ENCODE measurements at places on chromosomes 2 and 18.

DNA sequence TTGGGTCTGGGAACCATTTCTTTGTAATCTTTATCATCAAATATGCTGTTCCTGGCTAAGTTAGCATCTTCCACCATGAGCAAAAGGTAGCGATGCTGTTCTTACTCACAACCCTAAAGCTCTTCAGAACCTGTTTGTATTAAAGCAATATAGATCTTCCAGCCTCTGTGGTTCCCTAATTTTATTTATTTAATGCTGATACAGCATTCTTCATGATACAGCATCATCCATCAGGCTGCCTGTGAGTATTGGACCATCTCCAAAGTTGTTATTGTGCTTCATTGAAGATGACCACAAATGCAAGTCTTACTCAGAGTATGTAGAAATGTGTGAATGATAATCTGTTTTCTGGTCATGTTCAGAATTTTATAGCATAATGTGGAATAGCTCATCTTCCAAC is 40.9 kb upstream of the CTLA4 start:
- DNase-seq: no peak

- no peak for DNase-seq
Observed at GRCh38 chr2:139790136-139790535, 1009.9 kb upstream of the NXPH2 start.

DNA sequence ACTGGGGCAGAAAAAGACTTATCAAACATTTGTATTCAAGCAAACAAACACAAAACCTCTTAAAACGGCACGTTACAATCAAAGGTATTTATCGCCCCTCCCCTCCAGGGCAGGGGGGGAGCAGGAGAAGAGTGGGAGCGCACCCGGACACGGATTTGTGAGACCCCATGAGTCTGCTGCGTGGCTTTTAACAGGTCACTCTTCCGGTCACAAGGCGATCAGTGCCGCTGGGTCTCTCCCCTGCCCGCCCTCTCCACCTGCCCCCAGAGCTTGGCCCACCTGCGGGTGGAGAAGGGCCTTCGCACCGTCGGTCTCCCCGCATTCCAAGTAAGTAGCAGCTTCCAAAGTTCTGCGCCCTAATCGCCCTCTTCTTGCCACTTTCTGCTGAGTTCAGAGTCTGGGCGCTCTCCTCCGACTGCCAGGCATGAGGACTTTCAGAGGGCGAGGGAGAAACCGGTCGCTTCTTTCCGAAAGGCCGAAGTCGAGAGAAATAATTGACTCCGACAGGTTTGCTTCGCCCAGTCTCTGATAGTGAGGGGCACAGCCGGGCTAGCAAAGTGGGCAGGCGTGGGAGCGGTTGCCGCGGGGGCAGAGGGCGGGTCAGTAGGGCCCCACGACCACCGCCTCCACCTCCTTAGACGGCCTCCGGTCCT is 800 bp downstream of the RPRM start:
- DNase-seq: no peak

GRCh38 chr2:19753818-19754217 is 148.0 kb downstream of the TTC32 start:
- DNase-seq: no peak

GRCh38 chr2:175999283-175999819 is 2.7 kb downstream of the LNPK start:
- no peak for DNase-seq

DNA sequence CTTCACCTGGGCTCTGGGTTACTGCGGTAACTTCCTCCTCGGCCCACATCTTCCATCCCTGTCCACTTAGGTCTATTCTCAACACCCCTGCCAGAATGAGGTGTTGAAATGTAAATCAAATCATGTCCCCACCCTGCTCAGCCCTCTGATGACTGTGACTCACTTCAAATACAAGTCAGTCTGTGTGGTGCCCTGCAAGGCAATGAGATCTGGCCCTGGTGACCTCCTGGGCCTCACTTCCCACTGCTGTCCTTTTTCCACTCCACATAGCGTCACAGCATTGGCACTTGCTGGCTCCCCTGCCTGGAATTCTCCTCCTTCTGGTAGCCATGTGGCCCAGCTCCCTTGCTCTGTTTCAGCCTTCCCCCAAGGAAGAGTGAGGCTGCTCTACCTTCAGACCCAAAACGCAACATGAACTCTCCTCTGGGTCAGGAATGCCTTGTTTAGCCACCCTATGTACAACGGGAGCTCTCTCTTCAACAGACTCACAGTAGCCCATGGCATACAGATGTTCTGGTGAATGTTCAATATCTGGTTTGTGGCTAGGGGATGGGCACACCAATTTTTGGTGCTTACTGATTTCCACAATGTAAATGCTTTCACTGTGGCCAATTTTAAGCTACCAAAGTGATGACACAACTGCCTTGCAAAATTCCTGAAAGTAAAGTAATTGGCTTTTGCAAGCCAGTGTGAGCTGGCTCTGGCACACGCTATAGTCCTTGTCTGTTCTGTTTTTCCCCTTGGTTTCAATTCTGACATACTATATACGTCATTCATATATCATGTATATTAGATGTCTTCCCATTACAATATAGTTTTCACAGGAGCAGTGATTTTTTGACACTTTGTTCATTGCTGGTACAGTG is 550.3 kb upstream of the HS6ST1 start:
- DNase-seq: no peak

GRCh38 chr2:70674636-70675430 is 93.2 kb downstream of the ADD2 start:
- no peak for DNase-seq

GRCh38 chr2:69994166-69994565 is 32.7 kb upstream of the ASPRV1 start:
- DNase-seq: no peak

- DNase-seq: no peak
Observed at GRCh38 chr2:237927135-237927534, 39.7 kb upstream of the UBE2F start.

- no peak for DNase-seq
Observed at GRCh38 chr2:158635961-158636601, 159.0 kb upstream of the DAPL1 start.

DNA sequence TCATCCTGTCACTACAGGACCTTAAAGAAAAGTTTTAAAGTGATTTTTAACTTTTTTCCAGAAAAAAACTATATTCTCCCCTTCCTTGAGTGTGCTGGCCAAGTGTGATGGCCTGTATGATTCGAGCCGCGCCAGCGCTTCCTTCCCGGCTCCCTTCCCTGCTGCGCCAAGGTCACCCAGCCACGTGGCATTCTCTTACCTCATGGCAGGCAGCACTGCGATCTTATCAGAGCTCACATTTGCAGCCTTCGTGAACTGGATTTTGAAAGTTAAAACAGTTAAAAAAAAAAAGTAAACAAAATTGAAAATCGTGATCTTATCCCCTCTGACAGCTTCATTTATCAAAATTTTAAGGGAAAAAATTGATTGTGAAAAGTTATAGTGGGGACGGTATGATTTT is 279.8 kb downstream of the PTGR3 start:
- no peak for DNase-seq

GRCh38 chr2:74603282-74604000 is 44.7 kb downstream of the M1AP start:
- DNase-seq: no peak

GRCh38 chr2:19895535-19895934 is 6.2 kb downstream of the TTC32 start:
- no peak for DNase-seq

DNA sequence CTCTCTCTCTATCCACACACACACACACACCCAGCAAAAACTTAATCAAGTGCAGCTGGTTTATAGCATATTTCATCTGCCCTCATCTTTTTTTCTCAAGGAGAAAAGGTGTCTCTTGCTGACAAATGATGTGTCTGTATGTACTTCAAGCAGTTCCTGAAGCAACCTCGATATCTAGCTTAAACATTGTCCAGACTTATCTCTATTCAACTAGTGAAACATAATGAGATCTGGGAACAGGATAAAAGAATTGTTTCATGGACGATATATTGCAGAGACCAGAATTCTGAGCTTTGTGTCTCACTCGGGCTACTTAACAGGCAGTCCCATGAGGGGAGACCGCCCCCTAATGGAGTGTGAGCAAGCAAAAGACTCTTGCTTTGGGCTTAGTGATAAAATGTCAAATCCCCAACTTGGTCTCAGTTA is 929.2 kb upstream of the SOX11 start:
- no peak for DNase-seq

- DNase-seq: no peak
Observed at GRCh38 chr2:85505551-85506238, 33.3 kb upstream of the MAT2A start.

- no peak for DNase-seq
Observed at GRCh38 chr18:21997207-21998143, 171.9 kb upstream of the GATA6 start.

- DNase-seq: no peak
Observed at GRCh38 chr2:207501802-207502576, 27.8 kb upstream of the CREB1 start.

DNA sequence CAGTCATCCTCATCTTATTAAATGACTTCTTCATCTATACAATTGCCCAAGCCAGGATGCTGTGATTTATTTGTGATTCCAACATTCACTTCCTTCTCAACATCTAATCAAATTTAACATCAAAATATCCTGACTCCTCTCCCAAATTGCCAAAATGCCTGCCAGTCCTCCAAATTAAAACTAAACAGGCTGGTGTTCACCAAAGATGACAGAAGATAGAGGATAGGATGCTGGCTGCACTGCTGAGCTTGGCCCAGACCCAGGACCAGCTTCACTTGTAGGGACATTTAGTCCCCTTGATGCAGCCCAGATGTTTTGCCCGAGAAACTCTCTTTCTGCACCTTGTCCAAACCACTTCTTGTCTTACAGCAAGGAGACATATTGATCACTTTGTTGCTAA is 540.0 kb upstream of the CNTNAP5 start:
- DNase-seq: no peak

- no peak for DNase-seq
Observed at GRCh38 chr2:39061280-39061679, 59.6 kb downstream of the SOS1 start.

GRCh38 chr2:40210968-40211353 is 240.9 kb downstream of the SLC8A1 start:
- no peak for DNase-seq

- no peak for DNase-seq
Observed at GRCh38 chr2:6078414-6078813, 386.2 kb downstream of the SOX11 start.

DNA sequence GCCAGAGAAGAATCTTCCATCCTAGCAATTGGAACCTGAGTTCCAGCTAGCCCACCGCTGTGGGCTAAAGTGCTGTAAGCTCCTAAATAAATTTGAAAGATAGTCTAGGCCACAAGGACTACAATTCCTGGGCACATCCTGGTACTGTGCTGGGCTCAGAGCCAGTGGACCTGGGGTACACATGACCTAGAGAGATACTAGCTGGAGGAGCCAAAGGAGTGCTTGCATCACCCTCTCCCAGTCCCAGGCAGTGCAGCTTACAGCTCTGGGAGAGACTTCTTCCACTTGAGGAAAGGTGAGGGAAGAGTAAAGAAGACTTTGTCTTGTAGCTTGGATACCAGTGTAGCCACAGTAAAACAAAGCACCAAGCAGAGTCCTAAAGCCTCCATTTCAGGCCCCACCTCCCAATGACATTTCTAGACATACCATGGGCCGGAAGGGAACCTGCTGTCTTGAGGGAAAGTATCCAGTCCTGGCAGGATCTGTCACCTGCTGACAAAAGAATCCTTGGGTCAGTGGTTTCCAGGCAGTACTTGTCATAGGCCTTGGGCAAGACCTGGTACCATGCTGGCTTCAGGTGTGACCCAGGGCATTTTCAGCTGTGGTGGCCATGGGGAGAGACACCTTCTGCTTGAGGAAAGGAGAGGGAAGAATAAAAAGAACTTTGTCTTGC is 89.5 kb downstream of the TMEM185B start:
- DNase-seq: no peak

DNA sequence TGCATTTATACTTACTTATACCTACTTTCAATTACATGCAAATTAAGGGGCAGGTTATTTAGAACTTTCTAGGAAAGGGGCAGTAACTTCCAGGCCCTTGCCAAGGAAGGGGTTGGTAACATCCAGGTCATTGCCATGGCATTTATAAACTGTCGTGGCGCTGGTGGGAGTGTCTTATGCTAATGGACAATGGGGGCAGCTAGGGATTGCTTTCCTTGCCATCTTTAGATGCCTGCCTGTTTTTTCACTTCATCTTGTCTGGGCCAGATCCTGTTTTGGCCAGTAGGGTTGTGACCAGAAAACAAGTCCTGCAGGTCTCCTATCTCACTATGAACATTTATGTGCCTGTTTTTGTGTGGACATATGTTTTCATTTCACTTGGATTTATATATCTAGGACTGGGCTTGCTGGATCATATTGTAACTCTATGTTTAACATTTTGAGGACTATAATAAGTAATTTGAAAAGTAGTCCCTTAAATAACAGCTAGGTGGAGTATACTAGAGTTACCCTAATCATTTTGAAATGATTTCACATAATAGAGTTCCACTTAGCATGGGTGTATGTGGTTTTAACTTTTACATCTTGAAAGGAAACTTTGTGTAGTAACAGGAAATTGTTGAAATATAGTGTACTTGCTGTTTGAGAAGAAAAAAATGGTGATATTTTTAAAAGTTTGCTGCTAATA is 56.1 kb downstream of the LCLAT1 start:
- no peak for DNase-seq

GRCh38 chr2:145909175-145909755 is 1389.3 kb upstream of the ZEB2 start:
- DNase-seq: no peak

- no peak for DNase-seq
Observed at GRCh38 chr2:95072424-95072823, 46.9 kb downstream of the MAL start.

DNA sequence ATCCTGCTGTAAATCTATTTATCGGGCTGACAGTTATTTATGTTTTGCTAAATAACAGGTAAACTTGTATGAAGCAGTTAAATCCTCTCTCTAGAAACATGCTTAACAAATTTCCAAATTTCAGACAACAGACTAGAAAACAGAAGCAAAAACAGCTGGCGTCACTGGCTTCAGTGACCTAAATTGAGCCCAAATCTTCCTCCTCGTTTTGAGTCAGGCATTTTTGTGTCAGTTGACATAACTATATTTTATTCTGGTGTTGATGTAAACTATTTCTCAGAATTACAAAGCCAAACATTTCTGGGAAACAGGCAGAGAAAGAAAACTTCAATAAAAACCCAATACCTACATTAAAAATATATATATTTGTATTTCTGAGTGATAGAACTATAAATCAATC is 21.7 kb downstream of the RBMS1 start:
- no peak for DNase-seq

GRCh38 chr2:240189686-240190085 is 49.2 kb upstream of the OTOS start:
- no peak for DNase-seq

DNA sequence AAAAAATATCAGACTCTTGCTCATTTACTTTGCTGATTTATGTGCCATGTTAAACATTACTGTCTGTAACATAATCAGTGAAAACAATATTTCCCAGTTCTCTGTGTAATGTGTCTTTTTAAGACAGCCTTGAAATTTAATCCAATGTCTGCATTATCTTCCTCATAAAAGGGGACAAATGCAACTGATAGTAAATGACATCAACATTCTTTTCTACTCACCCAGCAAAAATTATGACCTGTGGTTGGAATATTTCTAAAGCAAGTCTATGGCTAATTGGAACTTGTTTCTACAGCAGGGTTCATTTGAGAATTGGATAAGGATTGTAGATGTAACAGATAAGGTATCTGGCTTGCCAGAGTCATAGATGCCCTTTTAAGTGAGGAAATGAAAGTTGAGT is 34.8 kb downstream of the C1D start:
- DNase-seq: no peak

All from activated CD8-positive, alpha-beta memory T cell treated with anti-CD3 and anti-CD28 coated beads for 1 hour (primary cell).